ENCODE measurements at places on chromosomes 16 and 17.

GRCh38 chr16:68907781-68908181 is 64.5 kb downstream of the TANGO6 start:
- DNase-seq = no peak

DNA sequence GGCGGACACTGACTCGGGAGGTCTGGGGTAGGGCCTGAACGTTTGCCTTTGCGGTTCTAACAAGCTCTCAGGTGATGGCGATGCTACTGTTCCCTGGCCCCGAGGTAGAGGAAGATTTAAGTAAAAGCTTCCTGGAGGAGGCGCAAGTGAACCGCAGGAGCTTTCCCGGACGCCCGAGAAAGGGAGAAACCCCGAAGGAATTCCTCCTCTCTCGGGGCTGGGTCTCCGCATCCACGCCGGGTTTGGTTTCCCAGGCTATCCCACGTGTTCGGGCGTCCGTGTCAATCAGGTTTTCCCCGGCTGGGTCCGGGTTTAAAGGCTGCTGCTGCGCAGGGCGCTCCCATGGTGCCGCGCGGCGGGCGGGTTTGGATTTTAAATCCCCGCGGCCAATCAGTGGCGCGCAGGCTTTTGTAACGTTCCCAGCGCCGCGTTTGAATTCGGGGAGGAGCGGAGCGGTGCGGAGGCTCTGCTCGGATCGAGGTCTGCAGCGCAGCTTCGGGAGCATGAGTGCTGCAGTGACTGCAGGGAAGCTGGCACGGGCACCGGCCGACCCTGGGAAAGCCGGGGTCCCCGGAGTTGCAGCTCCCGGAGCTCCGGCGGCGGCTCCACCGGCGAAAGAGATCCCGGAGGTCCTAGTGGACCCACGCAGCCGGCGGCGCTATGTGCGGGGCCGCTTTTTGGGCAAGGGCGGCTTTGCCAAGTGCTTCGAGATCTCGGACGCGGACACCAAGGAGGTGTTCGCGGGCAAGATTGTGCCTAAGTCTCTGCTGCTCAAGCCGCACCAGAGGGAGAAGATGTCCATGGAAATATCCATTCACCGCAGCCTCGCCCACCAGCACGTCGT is at the start of gene PLK1:
Gene PLK1, plus strand, starts transcription at position 460 of the 844 bp plus-strand sequence. Its CDS starts 44 bp downstream, at position 504.
- DNase-seq = peak; percentile 88

- DNase-seq = peak; percentile 31
Measured at GRCh38 chr17:75652934-75653549, 13.9 kb downstream of the RECQL5 start.

GRCh38 chr17:44910231-44911106 is 4.8 kb downstream of the GFAP start:
- DNase-seq = no peak

DNA sequence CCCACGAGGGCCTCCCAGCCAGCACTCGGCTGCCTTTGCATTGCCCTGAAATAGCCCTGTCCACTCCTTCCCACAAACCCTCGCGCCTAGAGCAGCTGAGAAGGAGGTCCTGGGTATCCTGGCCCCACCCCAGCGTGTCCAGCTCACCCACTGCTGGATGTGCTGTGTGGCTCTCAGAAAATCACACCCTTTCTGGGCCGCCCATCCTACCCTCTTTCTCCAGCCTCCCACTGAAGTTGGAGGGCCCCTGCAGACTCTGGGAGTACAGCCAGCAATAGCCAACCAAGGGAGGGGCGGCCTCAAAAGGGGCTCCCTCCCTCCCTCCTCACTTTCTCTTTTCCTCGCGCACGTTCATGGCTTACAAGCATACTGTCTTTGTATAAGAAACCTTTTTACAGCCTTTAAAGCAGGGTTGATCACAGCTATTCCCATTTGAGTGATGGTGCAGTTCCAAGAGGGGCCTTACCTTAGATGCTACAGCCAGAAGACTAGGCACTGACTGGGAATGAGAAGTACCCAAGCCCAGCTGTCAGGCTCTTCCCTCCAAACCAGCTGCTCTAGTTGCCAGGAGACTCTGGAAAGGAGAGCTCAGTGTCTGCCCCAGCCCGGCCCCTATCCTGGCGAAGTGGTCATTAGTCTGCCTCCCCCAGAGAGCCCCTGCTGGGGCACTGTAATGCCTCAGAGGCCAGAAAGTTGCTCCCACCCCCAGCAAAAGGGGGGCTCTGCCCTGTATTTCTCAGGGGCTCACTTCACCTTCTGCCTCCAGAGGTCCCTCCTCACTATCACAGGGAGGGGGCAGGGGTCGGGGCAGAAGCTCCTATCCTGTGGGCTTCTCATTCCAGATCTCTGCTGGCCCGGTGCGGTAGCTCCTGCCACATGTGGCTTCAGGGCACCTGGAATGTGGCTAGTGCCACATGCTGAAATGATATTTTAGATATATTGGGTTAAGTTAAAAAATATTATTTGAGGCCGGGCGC is 38.1 kb downstream of the DCAKD start:
- DNase-seq = no peak

DNA sequence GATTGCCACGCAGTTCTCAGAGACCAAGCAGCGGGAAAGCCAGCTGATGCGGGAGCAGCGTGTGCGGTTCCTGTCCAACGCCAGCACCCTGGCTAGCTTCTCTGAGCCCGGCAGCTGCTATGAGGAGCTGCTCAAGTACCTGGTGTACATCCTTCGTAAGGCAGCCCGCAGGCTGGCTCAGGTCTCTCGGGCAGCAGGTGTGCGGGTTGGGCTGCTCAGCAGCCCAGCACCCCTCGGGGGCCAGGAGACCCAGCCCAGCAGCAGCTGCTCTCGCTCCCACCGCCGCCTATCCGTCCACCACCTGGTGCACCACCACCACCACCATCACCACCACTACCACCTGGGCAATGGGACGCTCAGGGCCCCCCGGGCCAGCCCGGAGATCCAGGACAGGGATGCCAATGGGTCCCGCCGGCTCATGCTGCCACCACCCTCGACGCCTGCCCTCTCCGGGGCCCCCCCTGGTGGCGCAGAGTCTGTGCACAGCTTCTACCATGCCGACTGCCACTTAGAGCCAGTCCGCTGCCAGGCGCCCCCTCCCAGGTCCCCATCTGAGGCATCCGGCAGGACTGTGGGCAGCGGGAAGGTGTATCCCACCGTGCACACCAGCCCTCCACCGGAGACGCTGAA is 15.2 kb downstream of the CACNA1G start:
- no peak for DNase-seq

DNA sequence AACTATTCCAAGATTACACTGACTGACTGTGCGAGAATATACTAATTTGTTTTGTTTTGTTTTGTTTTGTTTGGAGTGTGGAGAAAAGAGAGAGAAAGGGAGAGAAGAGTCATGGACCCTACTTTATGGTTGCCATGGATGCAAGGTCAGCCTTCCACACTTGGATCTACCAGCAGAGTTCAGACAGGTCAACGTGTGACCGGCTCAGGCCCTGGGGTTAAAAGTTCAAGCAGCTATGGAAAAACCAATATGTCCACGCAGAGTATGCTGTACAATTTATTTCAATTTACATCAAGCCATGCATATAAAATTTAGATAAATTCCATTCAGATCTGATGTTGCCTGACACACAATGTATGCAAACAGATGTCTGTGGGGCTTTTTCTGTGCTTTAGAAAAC is 122.8 kb downstream of the SKAP1 start:
- DNase-seq = no peak

- DNase-seq = no peak
Measured at GRCh38 chr17:77834170-77835115, 124.1 kb upstream of the TNRC6C start.

DNA sequence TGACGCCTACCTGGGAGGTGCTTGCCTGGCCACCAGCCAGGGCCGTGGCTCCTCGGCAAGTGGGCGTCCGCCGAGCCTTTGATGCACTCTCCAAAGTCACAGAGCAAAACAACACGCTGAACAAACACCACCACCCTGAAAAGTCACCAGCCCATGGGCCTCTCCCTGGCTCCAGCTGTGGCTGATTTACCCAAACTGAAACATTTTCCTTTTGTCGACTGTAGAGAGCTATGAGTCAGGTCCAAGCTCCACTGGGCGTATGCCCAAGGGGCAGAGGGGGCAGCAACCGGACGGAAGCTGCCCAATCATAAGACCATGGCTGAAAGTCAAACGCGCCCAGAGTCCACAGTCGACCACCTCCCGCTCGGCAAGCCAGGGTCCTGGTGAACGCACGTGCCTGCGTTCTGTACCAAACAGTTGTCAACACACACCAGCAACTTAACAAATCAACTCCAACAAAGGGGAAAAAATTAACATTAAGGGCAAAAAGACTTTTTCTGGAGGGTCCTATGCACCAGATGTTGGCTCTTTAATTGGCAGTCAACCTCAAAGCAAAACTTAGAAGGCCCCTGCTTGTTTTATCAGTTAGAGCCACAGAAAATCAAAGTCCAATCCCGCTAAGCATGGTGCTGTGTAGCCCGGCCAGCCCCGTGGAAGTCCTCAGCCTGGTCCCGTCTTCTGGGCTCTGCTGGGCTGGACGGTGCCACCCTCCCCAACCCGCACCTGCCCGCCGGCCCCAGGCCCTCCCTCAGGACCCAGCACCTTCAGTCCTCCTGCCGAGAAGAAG is 47.3 kb downstream of the TBC1D16 start:
- no peak for DNase-seq

GRCh38 chr17:62751060-62751691 is 56.9 kb downstream of the MARCHF10 start:
- peak; percentile 31 for DNase-seq

DNA sequence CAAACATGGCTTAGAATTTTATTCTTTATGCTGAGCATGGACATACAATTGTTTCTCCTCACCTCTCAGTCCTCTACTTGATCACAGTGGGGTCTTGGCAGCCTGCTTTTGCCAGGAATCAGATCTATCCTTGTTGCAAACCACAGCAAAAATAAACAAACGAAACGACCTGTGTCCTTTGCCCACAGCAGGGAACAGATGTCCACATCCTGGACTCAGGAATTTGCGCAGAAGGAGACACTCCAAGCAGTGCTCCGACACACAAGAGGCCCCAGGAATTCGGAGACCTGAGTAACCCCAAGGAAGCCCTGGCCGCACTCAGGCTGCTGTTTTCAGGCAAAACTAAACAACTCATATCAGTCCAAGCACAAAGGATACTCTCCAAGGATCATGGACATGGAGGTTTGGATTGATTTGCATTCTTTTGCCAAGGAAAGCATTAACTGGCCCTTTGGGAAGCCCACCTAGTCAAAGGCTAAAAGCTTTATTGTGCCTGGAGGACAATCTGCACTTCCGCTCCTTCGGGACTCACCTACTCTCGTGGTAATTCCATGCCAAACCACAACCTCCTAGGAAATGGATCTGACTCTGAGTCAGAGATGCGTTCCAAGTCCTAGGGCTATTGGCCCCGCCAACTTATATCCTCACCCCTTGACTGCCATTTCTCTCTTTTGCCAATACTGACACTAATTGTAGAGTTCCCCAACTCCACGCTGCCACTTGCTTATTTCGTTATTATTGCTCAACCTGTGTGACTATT is 271.1 kb upstream of the CDH11 start:
- DNase-seq = no peak
